ENCODE measurements at places on chromosomes 4 and X.

DNA sequence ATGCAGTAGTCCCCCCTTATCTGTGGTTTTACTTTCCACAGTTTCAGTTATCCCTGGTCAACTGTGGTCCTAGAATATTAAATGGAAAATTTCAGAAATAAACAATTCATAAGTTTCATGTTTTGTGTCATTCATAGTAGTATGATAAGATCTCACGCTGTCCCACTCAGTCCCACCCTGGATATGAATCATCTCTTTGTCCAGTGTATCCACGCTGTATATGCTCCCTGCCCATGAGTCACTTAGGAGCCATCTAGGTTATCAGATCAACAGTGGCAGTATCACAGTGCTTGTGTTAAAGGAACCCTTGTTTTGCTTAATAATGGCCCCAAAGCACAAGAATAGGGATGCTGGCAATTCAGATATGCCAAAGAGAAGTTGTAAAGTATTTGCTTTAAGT is 16.2 kb upstream of the SYTL4 start:
- DNase-seq: no peak

- DNase-seq: no peak
These were observed 59.7 kb downstream of the PCDH10 start for GRCh38 chr4:133208694-133209285.

GRCh38 chr4:10283761-10284160 is 167.2 kb upstream of the WDR1 start:
- DNase-seq: no peak

GRCh38 chrX:32538554-32538953 is 672.8 kb downstream of the DMD start:
- no peak for DNase-seq

DNA sequence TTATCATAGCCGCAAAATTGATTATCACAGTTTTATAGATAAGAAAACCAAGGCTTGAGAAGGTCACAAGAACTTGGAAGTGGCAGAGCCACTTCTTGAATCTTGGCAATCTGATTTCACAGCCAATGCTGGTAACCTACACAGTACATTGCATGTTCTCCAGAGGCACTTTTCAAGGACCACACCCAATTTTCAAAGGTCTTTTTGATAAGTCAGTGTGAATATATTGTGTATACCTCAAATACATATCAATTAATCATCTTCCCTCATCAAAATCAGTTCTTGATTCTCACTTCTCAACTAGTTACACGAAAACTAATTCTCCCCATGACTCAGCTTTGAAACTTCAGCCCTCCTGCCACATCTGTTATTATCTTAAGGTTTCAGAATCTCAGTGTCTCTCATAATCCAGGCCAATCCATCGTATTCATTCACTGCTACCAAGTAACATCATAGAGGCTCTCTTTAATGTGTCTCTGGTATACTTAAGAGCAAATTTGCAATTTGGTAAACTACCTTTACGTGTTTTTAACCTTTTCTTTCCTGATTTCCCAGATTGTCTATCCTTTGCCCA is 16.8 kb downstream of the CAMK2D start:
- no peak for DNase-seq

- peak; percentile 34 for DNase-seq
These were observed 1176.7 kb downstream of the NLGN4X start for GRCh38 chrX:5051831-5052491.
